Brain (organoid and tissue), 16 donors: ENCODE measurements at places on chromosomes 6 and 20.

GRCh38 chr6:25340431-25341202, 61.4 kb downstream of the CARMIL1 start:
- DNase-seq: no peak

- no peak for DNase-seq
These were observed 79.2 kb downstream of the STXBP5 start for GRCh38 chr6:147283460-147283859.

DNA sequence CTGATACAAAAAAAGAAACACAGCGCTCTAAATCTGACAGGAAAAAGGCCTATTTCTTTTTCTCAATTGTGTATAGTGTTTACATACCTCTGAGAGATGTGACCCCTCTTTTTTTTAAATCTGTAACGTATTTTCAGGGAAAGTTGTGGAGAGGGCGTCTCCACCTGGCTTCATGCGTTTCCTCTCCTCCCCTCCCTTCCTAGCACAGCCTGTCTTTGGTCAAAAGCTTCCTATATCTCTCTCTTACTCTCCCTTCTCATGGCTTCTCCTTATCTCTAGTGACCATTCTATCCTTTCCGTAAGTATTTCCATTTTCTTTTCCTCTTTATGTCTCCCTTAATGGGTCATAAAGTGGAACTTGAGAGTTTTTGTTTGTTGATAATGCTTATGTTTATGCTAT, 458.9 kb downstream of the HACE1 start:
- DNase-seq: no peak

GRCh38 chr6:122714059-122714458, 65.5 kb upstream of the FABP7 start:
- no peak for DNase-seq

DNA sequence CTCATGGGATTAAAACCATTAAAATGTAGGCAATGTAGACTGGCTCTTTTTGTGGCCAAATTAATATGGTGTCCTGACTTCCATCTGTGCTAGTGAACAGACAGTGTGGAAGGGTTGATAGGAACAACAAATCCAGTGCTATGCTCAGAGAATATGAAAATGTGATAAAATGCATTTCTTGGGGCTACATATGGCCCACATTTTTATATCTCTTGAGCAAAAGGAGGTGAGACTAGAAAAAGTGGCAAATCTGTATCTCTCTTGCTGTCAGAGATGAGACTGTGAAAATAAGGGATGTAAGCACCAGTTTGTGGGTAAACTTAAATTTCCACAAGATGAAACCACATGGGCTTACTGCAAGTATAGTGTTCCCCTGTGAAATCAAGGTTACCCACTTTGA, 162.1 kb downstream of the PHF3 start:
- peak; percentile 93 for DNase-seq

DNA sequence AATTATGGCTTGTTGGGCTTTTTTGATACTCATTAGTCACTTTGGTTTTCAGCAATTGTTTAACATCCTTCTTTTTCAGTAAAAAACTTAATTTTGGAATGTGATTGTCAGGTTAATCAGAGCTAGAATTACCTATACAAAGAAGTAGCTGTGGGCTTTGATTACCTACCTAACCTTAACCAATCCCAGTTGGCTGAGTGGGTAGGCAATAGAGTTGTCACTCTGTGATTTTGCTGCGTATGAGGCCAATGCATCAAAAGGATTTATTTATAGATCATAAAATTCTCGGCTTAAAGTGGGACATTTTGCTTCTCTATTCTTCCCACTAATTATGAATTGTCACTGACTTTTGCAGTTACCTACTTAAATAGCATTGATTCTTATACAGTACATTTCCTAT, 111.4 kb downstream of the PHACTR1 start:
- no peak for DNase-seq

GRCh38 chr20:62350098-62350628, 16.9 kb downstream of the LAMA5 start:
- no peak for DNase-seq

DNA sequence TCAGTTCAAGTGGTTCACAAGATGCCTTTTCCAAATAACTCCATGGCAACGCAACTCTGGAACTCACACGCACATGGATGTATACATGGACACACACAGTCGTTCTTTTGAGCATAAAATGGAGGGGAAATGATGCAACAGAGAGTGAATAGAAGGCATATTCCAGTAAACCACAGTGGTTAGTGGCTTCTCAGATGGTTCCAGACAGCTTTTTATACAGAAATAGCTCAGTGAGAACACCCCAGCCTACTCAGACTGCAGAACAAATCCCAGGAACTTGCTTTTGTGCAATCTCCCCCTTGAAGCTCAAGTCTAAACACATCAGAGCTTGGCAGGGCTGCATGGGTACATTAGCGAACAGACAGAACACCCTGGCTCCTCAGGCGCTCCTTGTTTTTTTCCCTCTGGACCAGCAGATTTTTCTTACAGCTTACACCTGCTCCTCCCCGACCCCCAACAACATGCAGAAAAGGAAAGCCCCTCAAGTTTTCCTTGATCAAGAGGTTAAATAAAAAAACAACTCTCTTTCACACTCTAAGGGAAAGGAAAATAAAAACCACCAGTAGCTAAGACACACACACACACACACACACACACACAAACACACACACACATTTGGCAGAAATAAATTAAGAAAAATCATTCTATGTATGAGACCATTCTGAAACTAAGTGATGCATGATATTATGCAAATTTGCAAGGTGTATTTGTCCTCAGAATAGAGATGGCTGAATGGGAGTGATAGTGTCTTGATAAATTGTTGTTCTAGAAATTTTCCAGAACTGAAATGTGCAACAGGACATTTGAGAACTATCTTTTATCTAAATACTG, 51.2 kb upstream of the RANBP9 start:
- DNase-seq: peak; percentile 78

GRCh38 chr20:57425150-57426013, 34.2 kb downstream of the RBM38 start:
- DNase-seq: no peak

GRCh38 chr6:114181664-114182063, 161.2 kb downstream of the HS3ST5 start:
- DNase-seq: no peak

- DNase-seq: peak; percentile 38
These were observed 838 bp downstream of the TNFAIP3 start for GRCh38 chr6:137867685-137868509.

GRCh38 chr20:32780278-32780677, 18.1 kb downstream of the DNMT3B start:
- no peak for DNase-seq

- no peak for DNase-seq
These were observed 142.9 kb downstream of the TPBG start for GRCh38 chr6:82506526-82506925.

GRCh38 chr6:79011940-79012339, 66.1 kb downstream of the PHIP start:
- no peak for DNase-seq

- no peak for DNase-seq
These were observed 86.0 kb downstream of the PTPN1 start for GRCh38 chr20:50595988-50596693.

DNA sequence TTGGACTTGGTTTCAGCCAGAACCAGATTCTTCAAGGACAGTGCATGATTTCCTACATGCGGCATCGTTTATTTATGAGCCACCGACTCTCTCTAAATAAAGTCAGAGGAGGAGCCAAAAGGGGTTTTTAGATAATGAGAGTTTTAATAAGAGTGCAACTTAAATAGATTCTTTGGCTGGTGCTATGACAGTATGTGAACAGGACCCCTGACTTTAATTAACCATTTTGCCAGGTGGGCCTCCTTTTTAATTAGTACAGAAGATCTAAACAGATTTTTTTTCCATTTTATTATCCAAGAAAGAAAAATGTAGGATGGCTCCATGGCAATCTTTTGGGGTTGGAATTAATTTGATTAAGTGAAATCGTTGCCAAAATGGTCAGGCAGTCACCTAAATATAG, 74.8 kb upstream of the INSM1 start:
- no peak for DNase-seq

DNA sequence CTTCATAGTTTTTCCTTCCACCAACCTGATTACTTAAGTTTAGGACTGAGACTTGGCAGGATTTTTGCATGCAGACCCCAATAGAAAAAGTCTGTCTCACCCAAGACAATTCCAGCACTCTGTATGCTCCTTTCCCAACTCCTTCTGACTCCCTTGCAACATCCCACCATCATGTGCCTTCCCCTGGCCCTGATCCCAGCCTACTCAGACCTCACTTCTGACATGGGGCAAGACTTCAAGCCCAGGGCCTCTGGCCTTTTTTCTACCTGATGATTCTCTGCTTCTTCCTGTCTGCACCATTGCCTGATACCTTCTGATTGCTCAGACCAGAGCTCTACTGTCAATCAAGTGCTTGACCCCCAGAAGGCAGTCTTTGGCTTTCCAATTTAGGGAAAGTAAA, 96.6 kb downstream of the HAO1 start:
- no peak for DNase-seq

GRCh38 chr20:34863421-34863965, 9.2 kb downstream of the GGT7 start:
- no peak for DNase-seq
